ENCODE measurements at places on chromosomes 16 and 17.

DNA sequence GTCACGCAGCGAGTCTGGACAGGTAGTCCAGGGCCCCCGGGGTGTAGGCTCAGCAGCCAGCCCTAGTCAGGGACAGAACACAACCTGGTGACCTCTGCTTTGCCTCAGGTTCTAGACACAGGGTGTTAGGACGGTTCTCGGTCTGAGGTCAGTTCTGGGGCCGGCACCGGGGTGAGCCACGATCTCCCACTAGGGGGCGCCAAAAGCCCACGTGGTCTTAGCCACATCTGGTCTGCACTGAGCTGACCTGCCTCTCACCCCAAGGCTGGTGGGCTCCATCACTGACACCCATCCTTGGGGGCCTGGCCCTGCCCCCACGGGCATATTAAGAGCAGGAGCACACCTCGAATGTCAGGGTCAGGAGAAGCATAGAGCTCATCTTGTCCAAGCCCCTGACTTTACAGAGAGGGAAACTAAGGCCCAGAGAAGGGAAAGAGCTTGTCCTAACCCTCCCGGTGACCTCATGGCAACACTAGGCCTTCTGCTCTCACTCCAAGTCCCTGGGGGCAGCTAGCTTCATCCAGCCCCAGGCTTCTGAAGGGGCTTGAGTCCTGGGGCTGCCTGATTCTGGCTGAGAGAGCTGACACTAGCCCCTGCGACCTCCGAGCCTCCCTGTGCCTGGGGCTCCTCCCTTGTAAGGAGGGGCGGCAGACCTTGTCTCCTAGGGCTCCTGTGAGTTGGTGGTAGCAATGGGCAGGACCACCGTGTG is 9.0 kb downstream of the SLC5A10 start:
- peak; percentile 90 for DNase-seq

- peak; percentile 77 for DNase-seq
Measured at GRCh38 chr17:39939588-39940419, 12.3 kb downstream of the LRRC3C start.

DNA sequence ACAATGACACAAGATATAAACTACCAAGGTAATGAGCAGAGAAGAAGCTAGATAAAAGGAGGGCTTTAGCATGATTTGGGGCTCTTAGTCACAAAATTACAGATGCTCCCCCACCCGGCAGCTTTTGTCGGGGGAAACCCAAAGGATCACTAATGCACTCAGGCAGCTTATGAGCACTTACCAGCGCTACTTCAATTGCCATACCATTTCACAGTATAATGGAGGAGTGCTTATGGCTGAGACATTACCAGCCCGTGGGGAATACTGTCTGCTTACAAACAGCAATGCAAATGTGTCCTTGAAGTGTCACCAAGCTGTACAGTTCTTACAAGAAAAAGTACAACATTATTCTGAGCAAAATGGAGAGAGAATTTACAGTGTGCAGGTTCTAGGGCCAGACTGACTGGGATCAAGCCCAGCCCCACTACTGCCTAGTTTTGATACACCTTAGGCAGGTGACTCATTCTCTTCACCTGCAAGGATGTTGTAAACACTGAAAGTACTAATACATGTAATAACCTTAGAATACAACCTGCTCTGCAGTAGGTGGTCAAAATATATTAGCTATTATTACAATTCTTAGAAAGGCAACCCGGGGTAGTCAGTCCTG is 16.3 kb downstream of the ANKFY1 start:
- no peak for DNase-seq

DNA sequence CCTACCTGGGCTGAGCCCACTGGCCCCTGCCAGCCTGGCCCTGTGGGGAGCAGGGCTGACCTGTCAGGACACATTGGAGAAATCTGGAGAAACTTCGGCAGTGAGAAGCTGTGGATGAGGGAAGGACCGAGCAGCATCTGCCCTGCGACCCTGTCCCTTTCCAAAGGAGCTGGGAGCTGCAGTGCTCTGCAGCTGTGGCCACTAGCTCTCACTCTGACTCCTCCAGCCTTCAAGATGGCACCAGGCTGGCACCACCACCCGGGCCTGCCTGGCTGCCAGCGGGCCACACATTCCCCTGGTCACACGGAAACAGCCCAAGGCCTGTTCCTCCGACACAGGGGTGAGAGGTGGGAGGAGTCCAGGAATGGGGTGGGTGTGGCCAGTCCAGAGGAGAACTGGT is 30.1 kb downstream of the CD300LG start:
- no peak for DNase-seq

DNA sequence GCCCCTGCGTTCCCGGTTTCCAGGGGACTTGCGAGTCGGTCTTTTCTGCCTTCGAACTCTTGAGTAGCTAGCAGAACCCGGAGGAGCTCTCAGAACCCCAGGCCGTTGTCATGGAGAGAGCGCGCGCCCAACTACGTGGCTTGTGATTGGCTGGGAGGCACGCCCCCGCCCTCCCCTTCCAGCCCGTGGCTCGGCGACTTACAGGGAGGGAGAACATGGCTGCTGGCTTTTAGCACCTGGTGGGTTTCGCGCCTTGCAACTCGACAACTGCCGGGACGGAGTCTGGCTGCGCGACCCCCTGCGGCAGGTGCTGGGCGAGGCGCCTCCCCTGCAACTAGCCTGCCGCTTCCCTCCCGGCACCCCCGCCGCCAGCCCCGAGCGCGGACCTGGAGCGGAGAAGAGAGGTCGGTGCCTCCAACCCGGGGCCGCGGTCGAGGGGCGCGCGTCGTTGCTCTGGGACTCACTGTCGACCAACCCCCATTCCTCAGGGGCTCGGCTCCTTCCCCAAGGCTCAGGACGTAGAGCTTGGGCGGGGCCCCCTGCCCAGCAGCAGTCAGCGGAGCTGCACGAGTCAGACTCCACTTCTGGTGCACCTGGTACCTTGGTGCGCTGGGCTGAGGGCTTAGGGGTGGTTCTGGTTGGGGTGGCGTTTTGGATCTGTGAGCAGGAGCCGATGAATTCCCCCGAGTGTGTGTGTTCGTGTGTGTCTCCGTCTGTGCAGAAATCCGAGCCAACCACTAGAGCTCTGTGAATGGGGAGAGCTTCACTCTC is 9.0 kb upstream of the ZFP90 start:
- DNase-seq, result peak; percentile 85

GRCh38 chr16:66057057-66057456 is 309.4 kb upstream of the CDH5 start:
- no peak for DNase-seq

GRCh38 chr16:82864332-82865040 is 237.7 kb downstream of the CDH13 start:
- no peak for DNase-seq

GRCh38 chr17:77695386-77695785 is 263.1 kb upstream of the TNRC6C start:
- DNase-seq, result no peak

DNA sequence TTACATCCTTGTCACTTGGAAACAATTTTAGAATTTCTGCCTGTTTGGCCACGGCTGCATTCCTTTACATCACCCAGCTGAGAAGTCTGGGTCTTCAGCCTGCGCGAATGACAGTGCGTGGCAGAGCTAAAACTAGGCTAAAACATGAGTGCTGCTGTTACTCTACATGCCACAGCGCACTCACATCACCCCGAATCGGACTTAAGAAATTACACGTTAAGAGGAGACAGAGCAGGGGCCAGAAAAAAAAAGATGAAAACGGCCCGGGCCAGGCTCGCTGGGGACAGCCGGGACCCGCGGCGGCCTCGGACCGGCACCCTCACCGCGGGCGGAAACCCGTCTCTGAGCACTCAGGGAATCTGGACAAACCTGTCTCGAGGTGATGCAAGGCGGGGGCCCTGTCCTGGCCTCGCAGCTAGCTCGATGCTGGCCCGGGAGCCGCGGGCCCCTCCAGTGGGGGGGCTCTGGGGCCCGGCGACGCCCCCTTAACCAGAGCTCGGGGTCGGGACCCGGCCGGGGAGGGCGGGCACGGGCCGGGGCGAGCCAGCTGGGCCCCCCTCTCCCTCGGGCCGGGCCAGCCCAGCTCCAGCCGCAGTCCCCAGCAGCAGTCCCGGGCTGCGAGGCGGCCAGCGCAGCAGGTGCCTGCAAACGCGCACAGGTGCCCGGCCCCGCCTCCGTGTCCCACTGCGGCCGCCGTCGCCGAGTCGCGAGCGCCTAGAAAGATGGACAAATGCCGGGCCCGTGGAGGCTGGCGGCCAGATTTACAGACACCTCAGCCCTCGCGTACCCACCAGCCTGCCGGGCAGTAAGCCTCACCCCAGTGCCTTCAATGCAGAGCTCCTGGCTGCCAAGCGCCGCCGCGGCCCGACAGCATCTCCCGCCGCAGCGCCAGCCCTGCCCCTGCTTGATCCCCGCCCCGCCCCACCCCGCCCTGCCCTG is at the start of gene AKTIP:
TSS of gene AKTIP (minus strand) at position 879 of the 939 bp plus-strand sequence. CDS start 2,950 bp downstream, outside the sequence.
- peak; percentile 22 for DNase-seq

DNA sequence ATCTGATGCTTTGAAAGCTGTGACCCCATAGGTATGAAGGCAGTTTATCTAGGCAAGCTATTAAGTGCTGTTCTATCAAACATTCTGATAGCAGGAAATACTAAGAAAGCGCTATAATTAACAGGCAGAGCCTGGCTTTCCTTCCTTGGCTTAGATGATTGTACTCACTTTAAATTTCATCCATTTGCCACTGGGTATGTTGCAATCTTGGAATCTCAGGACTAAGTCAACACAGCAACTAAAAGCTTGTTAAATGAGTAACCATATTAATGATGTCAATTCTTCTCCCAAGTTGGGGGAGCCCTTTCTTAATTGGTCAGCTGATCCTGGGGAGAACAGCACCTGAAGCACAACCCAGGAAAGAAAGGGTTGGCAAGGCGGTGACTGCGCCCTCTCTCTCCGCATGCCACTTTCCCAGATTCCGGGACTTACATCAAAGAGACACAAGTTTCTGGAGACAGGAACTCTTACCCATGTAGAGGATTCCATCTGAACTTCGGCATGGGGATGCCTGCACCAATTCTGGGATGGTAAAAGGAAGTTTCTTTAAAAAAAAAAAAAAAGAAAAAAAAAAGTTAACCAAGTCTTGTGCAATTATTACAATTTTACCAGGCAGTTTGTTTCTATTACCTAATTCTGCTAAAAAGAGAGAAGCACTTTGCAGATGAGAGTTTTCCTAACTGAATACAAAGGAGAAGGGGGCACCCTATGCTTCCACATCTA is 54.4 kb upstream of the ICAM2 start:
- peak; percentile 95 for DNase-seq

DNA sequence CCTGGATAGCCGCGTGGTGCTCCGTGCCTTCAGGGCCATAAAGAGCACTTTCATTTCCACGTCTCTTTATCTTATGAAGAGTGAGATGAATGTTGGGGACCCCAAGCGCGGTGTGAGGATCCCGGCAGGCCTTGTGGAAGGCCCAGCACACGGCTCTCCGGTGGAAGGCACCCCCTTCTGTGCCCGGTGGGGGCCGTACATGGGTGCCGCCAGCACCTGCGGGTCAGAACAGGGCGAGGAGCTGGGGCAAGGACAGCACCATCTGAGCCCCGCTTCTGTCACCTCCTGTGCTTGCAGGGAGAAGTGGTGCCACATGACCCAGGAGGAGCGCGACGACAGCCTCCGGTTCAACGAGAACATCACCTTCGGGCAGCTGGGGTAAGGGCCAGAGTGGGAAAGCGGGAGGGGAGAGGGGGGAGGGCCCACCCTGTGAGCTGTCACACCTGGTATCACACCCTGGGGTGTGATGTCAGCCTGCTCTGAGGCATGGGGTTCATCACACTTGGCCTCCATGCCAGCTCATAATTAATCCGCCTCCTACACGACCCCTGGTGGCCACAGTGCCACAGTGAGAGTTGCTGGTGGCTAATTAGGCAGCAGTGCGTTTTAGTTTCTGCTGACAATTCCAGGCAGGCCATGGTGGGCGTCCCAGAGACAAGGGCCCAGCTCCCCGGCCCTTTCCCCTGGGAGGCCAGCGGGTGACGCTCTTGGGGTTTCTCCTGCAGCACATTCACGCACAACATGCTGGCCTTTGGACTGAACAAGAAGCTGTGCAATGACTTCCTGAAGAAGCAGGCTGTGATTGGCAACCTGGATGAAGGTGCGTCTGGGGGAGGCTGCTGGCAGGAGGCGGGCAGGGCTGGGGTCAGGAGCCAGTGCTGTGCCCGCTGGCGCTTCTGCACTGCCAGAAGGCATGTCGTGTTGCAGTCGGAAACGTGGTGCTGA is 25.7 kb downstream of the CIBAR2 start:
- peak; percentile 86 for DNase-seq
